Hippocampal formation (tissue), 2 donors: ENCODE measurements at places on chromosomes 5 and 9.

DNA sequence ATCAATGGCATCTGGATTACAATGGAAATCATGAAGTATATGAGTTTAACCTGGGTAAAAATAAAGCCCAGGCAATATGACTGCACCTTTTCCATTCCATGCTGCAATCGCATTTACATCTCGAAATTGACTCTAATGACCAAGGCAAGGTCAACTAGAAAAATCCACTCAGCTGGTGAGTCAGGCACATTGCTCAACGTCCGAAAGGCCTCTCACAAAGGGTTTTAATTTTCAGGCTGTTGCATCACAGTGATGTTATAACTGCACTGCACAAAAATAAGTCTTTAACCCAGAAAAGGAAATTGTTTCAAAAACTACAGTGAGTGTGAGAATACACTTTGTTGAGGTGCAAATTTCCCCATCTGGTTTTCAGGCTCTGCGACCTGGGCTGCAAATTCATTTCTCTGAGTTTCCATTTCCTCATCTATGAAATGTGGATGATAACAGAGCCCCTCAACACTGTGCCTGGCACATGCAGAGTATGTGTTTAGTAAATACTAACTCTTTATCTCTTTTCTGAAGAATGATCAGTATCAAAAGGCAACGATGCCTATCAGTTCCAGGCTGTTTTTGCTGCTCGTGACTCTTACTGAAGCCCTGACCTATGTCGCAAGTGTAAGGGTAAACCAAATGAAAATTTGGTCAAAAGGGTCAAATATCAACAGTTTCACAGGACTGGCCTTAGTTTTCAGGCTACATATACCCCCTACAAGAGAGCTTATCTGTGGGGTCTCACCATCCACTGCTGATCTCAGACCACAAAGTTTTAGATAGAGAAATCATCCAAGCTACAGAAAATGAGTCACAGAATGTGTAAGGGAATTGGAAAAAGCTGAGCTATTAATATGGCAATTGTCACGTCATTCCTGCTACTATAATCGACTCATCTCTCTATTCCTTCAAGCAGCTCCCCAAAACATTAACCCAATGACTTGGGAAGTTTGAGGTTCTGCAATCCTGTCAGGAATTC is 4.1 kb downstream of the NFIL3 start:
- DNase-seq = no peak

- no peak for DNase-seq
Measured at GRCh38 chr9:23567516-23568165, 258.4 kb downstream of the ELAVL2 start.

GRCh38 chr5:135110785-135111596 is 77.0 kb upstream of the PITX1 start:
- DNase-seq = no peak

DNA sequence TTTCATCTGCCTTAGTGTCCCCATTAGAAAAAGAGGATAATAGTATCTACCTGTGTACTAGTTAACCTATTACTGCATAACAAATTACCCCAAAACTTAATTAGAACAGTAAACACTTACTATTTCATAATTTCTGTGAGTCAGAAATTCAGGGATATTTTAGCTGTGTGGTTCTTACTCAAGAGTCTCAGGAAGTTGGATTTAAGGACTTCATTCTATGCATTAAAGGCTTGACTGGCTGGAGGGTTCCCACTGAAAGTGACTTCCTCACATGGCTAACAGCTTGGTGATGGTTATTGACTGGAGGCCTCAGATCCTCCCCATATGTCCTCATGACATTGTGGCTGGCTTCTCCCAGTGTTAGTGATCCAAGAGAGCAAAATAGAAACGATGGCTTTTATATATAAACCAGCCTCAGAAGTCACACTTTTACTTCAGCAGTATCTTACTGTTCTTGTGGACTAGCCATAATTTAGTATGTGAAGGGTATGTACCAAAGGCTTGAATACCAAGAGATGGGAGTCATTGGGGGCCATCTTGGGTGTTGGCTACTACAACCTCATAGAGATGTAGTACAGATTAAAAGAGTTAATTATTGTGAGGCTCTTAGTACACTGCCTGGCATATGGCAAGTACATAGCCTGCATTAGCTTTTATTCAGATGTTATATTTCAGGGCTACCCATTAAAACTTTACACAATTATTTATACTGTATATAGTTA is 9.9 kb downstream of the RAD23B start:
- no peak for DNase-seq
